ENCODE measurements at places on chromosomes 7 and 10.
A peak's percentile ranks its signal among the peaks of the same experiment; 100 is the strongest.

DNA sequence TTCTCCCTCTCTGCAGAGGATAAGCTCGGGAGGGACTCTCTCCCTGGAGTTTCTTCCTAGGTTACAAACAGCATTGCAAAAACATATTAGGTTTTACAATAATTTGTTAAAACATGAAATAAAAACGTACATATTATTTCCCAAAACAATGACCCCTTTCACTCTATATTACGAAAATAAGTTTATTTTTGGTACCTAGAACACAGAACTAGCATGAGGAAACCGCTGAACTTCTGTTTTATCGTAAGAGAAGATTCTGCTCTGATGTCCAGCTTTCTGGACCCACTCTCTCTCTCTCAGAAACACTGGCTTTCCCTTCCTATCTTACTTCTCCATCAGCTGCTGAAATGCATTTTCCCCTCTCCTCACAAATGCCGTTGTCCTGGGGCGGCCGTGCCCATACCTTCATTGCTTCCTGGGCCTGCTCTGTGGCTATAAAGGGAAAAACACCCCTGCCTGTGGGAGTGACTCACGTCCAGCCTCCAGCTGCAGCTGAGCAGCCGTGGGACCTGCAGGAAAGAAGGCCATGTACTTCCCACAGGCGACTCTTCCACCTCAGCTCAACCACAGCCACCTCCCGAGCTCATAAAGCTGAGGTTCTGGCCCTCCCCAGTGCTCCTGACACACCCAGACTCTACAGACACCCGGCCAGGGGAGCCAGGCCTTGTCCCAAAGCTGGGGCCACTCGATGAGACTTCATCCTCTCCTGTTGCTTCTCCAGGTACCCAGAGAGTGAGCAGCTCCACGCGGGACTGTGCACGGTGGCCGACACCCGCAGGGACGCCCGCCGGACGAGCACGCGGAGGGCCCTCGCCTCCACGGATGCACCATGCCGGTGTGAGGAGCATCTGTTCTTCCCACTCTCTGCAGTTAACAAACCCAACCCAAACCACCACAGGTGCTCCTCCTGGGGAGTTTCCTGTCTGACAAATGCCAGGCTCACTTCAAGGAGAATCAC, 3.1 kb downstream of the GPER1 start:
- no peak for DNase-seq

- no peak for DNase-seq
These were observed 592.7 kb downstream of the PARD3 start for GRCh38 chr10:34222359-34222758.

- no peak for DNase-seq
These were observed 35.2 kb upstream of the ASAH2 start for GRCh38 chr10:50286517-50286916.

DNA sequence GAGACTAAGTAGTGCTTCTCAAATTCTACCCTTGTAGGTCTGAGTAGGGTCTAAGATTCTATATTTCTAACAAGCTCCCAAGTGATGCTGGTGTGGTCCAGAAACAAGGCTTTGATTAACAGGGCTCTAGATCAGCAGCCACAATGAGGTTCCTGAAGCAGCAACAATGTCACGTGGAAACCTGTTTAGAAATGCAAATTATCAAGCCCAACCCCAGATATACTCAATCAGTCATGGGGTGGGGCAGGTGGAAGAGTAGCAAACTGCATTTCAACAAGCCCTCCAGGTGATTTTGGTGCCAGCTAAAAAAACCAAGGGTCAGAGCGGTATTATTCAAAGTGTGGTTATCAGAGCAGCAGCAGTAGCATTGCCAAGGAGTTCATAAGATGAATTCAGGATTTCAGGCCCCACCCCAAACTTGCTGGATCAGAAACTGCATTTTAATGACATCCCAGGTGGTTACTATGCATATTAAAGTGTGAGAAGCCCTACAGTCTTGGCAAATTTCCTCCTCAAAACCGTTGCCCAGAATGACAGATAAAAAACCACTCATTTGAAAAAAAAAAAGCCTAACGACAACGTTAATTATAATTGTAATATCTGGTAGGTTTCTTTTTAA, 199.2 kb downstream of the AHR start:
- no peak for DNase-seq

GRCh38 chr7:835485-836401, 3.5 kb downstream of the SUN1 start:
- DNase-seq = no peak

- DNase-seq = no peak
These were observed 12.7 kb downstream of the LRRC18 start for GRCh38 chr10:48926764-48927540.

- no peak for DNase-seq
These were observed 783 bp downstream of the ANLN start for GRCh38 chr7:36390199-36391090.

GRCh38 chr7:43302211-43302711, 189.8 kb downstream of the HECW1 start:
- no peak for DNase-seq

- no peak for DNase-seq
These were observed 24.2 kb upstream of the FAM20C start for GRCh38 chr7:167976-168791.

DNA sequence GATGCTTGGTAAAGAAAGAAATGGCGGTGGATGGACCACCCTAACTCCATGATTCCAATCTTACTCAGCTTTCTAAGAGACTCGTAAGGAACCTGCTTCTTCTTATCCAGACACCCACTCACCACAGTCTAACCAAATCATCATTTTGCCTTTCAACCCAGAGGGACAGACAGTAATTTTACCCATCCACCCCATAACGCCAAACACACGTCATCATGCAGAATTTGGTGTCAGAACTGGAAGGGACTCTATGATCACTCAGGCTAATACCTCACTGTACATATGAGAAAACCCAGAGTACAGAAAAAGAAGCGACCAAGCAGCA, 388 bp downstream of the ECD start:
- DNase-seq = no peak

- no peak for DNase-seq
These were observed 698.2 kb downstream of the REEP3 start for GRCh38 chr10:64219271-64220025.

DNA sequence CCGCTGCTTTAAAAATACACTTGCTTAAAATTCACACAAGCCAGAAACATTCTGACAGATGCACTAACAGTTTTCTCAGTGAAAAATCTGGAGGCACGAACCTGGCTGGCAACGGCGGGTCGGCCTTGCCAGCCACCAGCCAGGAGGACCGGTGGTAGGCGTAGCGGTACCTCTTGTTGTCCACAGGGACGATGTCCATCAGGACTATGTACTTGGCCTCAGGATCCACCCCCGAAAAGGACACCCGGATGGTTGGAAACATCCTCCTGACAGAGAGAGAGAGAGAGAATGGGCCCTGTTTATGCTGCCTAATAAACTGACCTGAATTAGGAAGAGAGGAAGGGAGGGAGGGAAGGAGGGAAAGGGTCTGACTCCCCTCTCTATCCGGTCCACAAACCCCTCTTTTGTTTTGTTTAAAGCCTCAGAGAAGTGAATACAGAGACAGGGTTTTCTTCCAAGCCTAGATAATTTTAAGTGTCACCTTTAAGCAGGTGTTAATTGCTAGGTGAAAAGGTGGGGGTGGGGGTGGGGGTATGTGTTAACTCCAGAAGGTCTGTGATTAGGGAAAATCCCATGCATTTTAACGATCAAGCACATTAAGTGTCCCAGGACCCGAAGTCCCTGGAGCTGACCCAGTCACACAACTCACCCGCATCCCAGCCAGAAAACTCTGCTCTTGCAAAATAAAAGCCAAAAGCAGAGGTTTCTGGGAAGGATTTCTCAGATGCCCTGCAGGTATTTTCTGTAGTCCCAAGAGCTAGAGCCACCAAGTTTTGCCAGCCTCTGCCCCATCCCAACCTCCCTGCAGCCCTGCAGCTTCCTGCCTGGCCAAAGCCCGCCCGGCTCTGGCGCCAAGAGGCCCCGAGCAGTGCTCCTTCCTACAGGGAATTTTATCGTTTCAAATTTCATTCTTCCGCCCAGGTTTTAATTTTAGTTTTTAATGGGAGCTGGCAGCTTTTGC, 5.0 kb downstream of the TBX20 start:
- DNase-seq = no peak

GRCh38 chr10:27319752-27320431, 79.3 kb upstream of the ACBD5 start:
- DNase-seq = peak; percentile 1

GRCh38 chr7:104444017-104444416, 115.6 kb downstream of the LHFPL3 start:
- no peak for DNase-seq

- DNase-seq = no peak
These were observed 23.4 kb downstream of the MAD1L1 start for GRCh38 chr7:2209146-2209960.

DNA sequence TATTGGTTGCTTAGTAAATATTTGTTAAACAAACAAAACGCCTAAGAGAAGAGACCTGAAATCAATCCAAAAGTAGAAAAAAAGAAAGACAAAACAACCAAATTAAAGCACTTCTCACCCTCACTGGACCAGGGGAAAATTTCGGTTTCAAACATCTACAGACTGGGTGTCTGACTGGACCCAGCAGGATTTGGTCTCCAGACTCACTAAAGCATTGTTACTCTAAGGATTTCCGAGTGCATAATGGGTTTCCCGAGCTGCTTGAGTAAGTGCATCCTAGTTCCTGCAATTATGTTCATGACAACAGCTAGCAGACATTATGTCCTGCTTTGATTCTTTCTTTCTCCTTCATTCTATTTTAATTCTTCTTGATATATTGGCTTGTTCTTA, 51.8 kb upstream of the FAM3C start:
- no peak for DNase-seq

- DNase-seq = no peak
These were observed 2.2 kb downstream of the FAM53B start for GRCh38 chr10:124741922-124742412.

DNA sequence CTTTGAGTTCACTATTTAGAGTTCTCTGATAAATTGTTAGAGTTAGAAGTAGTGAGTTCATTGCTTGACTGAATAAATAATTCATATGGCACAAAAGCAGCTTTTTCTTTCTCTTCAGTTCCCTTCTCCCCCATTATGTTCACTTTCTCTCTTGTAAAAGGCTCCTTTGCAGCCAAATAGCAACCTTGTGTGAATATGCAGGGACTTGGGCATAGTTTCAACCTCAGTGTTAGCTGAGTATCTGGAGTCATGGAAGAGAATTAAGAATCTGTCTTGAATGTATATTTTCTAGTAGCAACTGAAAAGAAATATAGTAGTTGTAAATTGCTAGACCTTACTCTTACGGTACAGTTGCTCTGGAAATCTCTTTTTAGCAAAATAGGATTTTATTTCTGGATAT, 31.9 kb downstream of the ZEB1 start:
- DNase-seq = no peak

GRCh38 chr10:126270111-126270510, 118.2 kb downstream of the ADAM12 start:
- DNase-seq = no peak

DNA sequence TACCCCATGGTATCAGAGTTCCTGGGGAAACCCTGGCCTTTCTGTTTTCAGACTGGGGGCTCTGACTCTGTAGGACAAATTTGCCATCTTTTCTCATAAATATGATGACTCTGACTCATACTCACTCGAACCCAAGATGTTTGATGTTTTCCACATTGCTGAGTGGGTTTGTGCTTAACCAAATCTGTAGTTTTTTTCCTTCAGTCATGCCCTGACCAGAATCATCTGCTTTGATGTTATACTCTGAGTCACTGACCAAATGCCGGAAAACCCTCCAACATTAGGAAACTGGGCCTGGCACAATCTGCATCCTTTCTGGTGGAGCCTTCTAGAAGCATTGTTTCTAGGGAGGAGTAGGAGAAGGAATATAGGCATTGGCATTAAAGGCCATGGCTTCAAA, 118.7 kb downstream of the C10orf105 start:
- no peak for DNase-seq

DNA sequence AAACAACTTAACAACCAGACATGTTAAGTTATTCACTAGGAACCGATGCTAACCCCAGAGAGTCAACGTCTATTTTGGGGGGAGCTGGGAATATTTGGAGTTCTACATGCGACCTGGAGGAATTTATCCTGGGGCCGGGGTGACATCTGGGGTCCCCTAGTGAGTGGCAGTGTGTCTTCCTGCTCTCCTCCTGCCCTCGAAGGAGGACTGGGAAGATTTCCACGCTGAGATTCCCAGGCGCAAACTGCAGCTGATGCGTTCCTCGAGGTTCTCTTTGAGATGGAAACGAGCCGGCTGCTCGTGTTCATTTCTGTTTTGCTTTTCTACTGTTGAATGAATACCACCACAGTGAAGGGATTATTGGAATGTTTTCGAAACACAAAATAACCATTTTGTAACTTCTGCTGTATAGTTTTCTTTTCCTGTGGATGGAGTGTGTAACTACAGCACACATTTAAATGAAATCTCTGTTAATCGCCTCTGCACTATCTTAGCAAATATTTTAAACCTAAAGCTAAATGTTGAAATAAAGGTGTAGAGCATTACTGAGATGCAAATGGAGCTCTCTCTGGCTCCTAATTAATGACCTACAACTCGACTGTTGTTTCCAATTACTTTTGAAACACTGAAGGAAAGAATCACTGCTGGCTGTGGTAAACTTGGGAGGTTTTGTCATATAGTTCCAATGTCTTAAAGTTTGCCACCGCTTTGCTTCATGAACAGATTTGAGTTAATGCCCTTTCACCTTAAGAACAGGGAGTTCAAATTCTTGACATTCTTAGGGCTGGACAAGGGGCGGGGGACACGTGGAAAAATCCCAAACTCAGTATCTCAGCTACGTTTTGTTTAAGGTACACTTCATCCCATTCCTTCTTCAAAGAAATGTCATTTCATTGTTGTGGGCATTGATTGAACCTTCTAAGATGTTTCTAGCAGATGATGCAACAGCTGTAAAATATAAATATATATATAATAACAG, 21.1 kb downstream of the GATA3 start:
- no peak for DNase-seq

- no peak for DNase-seq
These were observed 25.3 kb upstream of the C10orf95 start for GRCh38 chr10:102476466-102477141.

DNA sequence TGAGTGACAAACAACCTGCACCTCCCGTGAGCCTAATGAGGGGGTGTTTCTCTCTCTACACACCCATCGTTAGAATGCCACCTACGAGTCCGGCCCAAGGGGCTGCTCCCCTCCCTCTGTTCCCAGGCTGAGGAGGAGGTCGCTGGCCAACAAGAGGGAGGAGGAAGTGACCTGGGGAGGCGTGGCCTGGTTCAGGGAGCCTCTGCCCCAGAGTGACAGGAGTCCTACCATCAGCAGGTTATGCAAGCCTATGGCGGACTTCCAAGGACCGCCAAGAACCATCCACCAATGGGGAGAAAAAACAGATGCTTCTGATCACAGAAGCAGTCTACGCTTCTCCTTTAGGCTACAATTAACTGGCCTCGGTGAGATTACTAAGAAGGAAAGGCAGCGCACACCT, 12.3 kb upstream of the EGFR start:
- no peak for DNase-seq

DNA sequence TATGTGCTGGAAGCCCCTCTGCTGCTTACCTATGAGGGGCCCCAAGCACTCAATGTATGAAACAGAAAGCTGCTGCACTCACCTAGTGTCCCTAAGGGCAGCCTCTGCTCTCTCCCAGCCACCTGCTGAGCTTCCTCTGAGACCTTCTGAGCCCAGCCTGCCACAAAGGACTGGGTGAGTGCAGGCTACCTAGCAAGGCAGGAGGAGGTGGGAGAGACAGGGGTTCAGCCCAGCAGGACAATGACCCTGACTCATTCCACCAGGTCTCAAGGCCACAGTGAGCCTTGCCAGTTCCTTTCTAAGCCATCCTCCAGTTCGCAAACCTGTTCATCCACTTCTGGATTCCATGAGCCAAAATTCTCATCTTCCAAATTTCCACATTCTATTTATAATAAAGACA, 16.3 kb downstream of the VOPP1 start:
- DNase-seq = no peak

- DNase-seq = no peak
These were observed 206.8 kb downstream of the KLF6 start for GRCh38 chr10:3578159-3578558.
